ENCODE measurements at places on chromosomes 4 and X.

DNA sequence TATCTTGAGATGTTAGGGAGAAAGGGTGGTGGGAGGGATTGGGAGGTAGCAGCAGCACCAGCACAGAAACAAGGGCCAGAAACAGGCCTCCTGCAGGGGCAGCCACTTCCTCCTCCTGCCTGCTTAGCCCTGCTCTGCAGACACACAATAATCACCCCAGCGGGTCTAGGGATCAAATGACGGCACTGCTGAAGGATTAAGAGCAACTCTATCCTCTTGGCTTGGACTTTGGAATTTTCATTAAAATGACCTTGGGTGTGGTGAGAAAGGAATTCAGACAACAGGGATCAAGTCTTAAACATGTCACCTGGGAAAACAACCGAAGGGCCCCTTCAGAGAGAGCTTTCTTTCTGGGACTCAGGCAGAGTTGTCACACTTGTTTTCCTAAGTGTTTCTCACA lies 353.4 kb downstream of the SPRY1 start:
- no peak for DNase-seq

DNA sequence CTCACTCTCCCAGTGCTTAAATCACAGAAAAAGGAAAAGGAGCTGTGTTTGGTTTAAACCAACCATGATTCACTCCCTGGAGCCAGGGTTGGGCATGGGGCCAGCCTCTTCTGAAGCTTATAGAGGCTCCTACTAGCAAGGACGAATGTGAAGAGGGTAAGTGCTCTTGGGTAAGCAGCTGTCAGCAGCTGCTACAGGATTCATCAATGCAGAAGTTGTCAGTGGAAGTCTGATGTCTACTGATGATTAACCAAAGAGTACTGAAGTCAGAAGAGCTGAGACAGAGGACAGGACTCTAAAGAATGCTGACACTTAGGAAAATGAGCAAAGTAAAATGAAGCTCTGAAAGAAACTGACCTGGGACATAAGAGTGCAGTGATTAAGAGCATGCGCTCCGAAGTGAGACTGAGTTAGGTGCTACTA lies 32.7 kb upstream of the JADE1 start:
- no peak for DNase-seq

DNA sequence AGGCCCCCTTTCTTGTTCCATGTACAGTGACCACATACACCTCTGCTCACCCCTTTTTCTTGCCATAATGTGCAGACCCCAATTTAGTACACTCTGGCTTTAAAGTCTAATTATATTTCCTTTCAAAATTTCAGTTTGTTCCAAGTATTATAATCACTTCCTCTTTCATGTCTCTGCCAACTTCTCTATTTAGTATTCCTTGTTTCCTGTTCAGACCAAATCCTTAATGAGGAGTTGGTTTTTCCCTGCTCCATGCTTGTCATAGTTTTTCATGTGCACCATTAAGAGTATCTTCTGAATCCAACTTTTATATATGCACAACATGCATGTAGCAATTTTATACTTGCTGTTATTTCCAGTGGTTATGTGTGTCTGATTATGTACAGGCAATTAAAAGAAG lies 32.3 kb downstream of the USP53 start:
- DNase-seq, result no peak

DNA sequence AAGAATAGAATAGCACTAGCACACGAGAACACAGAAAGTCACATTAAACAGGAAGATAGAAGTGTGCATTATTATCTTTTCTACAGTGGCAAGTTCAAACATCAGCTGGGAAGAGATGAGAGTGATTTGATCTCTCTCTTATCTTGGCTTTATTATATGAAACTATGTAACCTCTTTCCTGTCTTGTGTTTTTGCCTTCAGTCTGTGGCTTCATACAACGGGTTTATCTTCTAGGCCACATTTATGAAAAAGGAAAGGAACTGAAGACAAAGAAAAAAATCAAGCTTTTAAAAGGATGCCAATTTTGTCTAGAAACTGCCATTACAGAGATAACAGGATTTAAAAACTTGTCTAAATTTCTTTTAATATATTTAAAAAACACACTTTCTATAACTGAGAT lies 983.6 kb downstream of the RPA4 start:
- no peak for DNase-seq

- DNase-seq, result no peak
Measured at GRCh38 chr4:81562093-81562492, 90.4 kb upstream of the RASGEF1B start.
